ENCODE measurements at places on chromosomes 2 and 18. TPM values are rescaled to one million over a fixed set of nuclear protein-coding genes. Genes with fewer than 3 reads are reported as not detected.

DNA sequence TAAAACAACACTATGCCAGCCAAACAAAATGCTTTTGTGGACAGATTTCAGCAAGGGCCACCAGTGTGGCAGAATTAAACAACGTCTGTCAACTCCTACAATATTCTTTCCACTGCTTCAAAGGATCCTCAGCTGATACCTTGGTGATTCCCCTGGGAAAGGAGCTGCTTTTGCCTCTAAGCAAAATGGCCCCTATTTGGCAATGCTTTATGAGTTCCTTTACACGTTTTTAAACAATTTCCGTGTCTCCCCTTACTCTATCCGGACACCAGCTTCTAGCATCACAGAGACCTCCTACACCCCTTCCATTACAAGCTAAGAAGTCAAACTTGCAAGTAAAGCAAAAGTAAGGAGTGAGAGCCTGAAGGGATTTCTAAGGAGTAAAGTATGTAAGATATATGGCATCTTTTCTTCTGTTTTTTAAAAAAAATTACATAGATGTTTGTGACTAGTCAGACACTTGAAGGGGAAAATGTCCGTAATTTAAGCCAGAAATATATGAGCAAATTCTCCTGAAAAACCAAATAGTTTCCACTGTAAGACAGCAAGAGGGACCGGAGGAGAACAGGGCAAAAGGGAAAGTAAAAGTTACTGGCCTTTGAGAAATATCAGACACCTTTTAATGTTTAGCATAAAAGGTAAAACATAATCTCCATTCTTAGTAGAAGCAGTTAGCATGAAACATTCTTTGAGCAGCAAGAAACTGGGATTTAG lies 1.9 kb downstream of the SOS1 start:
- no peak for DNase-seq

DNA sequence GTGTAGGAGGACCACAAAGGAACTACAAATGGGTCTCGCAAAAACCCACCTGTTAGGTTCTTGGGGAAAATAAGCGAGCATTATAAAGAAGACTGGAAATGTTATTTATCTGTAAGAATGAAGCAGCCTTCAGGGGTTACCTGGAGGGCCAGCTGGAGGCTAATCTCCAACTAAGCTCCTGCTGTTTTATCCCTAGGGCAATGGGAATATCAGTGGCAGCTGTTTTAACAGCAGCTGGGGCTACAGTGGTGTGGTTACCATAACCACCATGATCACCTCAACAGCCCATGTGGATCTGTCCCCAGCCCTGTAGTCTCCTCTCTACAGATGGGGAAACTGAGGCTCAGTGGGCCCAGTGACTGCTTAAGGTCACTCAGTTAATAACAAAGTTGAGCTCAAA lies 108.1 kb downstream of the FTCDNL1 start:
- no peak for DNase-seq

- DNase-seq = no peak
These were observed 68.9 kb downstream of the EPAS1 start for GRCh38 chr2:46365913-46366667.

- DNase-seq = no peak
These were observed 124.5 kb downstream of the PLB1 start for GRCh38 chr2:28620291-28620793.

DNA sequence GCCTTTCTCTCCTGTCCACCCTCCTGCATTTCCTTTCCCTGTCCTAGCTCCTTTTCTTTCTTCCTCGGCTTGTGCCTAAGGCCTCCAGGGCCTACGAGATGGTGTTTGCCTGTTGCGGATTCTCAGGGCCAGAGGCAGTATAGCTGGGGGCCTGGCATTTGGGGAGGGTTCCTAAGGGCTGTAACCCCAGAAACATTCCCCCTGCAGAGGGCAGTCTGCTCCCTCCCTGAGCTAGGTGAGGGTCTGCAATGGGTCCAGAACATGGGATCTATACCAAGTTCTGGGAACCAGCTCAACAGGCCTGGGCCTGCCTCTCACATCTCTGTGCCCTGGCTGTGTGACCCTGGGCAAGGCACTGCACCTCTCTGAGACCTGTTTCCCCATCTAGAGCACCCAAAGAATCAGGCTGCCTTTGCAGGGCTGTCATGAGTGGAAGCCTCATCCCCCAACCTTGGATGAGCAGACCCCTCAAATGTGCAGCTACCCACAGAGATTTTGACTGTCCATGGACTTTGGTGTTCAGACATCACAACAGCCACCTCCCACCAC lies 97.5 kb downstream of the GLI2 start:
- DNase-seq = no peak

DNA sequence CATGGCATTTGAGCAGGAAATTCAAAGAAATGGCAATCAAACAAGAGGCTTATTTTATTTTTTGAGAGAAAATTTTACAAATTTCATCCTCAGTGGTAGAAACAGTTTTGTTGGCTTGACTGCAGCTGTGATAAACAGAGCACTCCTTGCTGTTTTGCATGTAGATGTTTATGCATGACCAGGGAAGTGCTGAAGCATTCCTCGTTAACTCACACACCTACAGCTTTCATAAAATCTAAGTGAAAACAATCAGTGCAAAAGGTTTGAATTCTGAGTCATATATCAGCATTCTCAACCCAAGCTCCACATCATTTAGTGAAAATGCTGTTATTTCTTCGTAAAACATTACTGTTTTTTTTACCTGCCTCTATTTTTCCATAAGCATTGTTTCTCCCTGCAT lies 146.6 kb upstream of the CCDC68 start:
- no peak for DNase-seq

GRCh38 chr2:120398051-120398995 lies 52.4 kb downstream of the INHBB start:
- no peak for DNase-seq

DNA sequence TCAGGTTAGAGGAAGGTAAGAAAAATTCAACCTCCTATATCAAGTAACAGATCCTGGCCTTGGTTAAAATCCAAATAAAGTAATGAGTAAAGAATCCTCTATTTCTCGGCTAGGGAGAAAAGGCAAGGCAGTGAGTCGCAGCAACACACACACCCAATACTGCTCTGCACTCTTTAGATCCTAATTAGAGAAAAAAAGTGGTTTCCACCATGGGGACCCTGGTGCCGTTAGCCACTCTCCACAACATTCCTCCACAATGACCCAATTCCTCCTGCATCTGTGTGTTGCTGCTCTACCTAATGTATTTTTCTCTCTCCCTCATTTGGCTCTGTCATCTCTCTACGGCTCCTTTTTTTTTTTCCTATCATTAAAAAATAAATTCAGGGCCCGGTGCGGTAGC lies 462.7 kb downstream of the METTL4 start:
- DNase-seq = no peak

DNA sequence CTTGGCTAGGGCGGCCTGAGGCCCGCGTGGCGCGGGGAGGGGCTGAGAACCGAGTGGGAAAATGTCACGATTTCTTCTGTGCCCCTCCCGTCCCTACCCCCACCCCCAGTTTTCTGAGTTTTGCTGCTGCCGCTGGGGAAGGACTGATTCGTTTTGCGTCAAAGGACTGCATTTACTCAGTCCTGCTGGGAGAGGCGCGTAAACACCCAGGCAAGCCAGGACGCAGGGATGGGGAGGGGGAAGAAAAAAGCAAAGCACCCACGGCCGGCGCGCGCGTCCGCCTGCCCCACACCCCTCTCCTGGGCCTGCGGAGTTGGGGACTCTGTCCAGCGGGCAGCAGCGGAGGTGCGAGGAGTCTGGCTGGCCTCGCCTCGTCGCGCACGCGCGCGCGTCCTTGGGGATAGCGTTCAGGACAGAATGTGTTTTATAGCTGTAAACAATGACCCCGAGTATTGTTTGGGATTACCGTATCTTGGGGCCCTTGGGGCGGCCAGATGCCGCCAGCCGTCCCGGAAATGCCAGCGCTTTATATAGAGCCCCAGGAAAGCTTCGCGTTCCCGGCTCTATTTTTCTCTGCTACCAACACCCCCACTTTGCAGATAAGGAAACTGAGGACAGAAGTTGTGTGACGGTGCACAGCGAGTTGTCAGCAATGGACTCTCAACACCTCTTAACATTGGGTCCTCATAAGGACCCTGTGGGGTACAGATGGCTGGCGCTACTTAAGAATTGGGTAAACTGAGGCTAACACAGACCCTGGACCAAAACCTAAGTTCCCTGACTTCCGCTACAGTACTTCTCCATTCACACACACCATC lies 1.7 kb upstream of the FOSL2 start:
- no peak for DNase-seq

GRCh38 chr18:8480506-8481328 lies 128.5 kb upstream of the RAB12 start:
- no peak for DNase-seq

GRCh38 chr2:60819155-60819862 lies 62.1 kb upstream of the REL start:
- no peak for DNase-seq

- no peak for DNase-seq
These were observed 89.6 kb downstream of the ACAA2 start for GRCh38 chr18:49723648-49724180.

DNA sequence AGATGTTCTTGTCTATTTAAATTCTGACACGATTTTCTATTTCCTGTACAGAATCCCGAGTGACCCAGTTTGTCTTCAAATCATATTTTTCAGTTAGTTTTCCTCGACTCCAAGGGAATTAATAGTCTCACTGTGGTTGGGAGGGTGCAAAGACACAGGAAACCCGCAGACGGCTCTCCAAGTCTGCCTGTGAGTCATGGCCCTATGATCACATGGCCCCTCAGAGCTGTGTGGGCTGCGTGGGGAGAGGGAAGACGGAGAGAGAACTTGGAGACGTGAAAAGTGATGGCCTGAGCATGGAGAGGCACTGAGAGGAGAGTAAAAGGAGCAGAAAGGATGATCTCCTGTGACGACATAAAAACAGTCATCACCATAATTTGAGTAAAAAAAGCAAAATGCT lies 989.9 kb downstream of the DCDC2C start:
- DNase-seq = no peak

- no peak for DNase-seq
These were observed 174.3 kb downstream of the IKZF2 start for GRCh38 chr2:212977152-212977551.

- DNase-seq = no peak
These were observed 5.7 kb downstream of the EPB41L5 start for GRCh38 chr2:120018549-120018948.

DNA sequence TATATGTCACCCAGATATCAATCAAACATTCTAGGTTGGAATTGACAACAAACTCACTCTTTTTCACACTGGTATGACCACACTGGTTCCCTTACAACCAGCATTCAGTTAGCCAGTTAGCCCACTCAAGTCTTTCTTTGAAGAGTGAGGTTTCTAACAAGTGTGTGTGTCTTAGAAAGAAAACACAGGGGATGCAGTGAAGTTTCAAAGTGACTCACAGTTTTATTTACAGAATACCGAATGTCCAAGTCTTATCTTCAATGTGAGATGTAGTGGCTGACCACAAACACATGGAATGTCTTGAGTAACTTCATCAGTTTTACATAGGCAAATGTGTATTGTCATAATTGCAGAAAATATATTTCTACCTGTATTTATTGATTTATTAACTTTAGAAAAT lies 274.7 kb upstream of the HNMT start:
- DNase-seq = no peak

DNA sequence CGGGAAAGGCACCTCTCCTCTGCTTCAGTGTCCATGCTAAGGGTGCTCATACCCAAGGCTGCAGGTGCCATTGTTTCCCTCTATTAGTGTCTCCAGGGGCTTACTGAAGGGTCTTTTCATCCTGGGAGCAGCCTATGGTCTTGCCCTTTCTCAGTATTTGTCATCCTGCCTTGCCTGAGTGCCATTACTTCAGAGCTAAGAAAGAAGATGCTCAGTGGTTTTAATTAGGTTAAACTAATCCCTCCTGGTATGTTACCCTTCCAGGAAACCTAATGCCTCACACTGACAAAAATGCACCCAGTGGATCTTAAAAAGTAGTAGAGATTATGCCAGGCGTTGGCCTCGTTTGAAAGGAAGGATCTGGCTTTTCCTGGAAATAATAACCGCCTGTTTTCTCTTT lies 151.4 kb downstream of the LRRTM1 start:
- DNase-seq = no peak

- DNase-seq = no peak
These were observed 31.1 kb downstream of the PNO1 start for GRCh38 chr2:68188831-68189230.

DNA sequence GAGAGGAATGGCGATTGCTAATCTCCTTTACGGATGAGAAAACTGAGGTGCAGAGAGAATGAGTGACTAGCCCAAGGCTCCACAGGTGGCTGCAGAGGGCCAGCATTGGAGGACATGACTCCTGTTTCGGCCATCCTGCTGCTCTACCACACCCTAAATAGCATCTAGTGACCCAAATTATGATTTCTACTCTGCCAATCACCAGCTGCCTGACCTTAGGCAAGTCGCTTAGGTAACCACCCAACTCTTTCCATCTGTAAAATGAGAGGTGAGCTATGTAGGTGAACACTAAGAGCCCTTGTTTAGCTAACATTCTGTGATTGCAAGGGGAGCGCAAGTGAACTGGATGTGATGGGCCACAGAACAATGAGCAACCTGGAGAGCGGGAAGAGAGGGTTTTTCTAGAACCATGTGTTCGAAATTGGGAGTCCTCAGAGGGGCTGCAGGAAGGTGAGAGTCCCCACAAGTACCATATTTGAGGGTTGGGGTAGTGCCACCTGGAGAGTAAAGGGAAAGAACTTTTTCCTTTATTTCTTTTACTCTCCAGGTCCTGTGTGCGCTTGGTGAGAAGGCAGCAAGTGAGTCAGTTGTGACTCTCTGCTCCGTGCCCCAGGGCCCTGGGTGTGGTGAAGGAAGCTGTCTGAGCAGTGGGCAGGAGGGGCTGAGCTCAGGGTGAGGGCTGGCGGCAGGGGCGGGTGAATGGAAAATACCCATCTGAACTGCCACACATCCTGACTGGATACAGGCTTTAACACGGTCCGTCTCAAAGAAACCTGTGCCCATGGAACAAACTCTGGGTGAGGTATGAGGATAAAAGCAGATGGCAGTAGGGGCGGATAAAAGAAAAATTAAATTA lies 2.4 kb downstream of the CYP27C1 start:
- no peak for DNase-seq

The PCGF1 gene
- polyA plus RNA-seq = 23.7 TPM

The RAB27B gene
- polyA plus RNA-seq = 0.56 TPM

The C2orf78 gene
- not detected for polyA plus RNA-seq

The ANKRD30BL gene
- polyA plus RNA-seq = 0.98 TPM

The ITGAV gene
- 71.9 TPM for polyA plus RNA-seq

The CD207 gene
- polyA plus RNA-seq = 0.09 TPM

The LYG1 gene
- 6.4 TPM for polyA plus RNA-seq

The DQX1 gene
- 0.34 TPM for polyA plus RNA-seq

The METTL4 gene
- polyA plus RNA-seq = 21.1 TPM

The RAPH1 gene
- polyA plus RNA-seq = 23.3 TPM

The CROCC2 gene
- polyA plus RNA-seq = 0.03 TPM
